ENCODE measurements at places on chromosomes 7 and 10.

DNA sequence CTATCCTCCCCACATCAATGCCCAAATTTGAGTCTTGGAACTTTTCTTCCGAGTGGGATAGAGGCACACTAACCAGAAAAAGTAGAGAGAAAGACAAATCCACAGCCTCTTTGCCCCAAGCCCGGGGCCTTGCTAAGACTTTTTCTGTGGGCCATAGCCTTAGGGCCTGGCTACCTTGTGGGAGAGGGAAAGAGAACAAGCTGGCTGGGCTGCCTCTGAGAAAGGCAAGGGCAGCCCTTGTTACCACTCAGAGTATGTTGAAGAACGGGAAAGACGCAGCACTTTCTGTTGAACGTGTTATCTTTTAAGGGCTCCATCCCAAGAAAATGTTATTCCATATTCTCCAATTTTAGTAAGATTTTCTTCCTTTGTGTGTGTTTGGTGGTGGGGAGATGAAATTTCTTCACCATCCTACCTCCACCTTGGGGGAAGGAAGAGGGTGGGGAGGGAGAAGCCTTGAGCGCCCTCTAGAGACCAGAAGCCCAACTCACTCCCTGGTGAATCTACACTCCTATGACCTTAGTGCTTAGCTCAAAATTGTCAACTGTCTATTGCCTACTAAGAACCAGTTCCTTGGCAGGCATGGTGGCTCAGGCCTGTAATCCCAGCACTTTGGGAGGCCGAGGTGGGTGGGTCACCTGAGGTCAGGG, 3.9 kb upstream of the NRF1 start:
- peak; percentile 63 for DNase-seq

DNA sequence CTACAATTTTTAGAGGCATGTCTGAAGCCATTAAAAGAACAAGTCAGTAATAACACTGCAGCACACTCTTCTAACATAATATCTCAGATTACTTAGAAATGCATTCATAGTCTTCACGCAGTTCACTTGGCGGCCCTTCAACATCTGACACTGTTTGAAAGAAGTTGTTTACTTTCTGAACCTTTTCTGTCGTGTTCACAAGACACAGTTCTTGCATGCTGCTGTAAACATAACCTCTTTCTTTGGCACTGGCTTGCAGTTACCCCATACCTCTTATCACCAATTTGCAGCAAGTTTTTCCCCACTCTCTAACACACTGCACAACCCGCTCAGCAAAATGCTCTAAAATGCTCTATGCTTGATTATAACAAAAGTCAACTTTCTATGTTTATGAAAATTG, 12.0 kb downstream of the PIP4K2A start:
- no peak for DNase-seq

GRCh38 chr10:73647875-73648651, 6.8 kb upstream of the MYOZ1 start:
- no peak for DNase-seq

DNA sequence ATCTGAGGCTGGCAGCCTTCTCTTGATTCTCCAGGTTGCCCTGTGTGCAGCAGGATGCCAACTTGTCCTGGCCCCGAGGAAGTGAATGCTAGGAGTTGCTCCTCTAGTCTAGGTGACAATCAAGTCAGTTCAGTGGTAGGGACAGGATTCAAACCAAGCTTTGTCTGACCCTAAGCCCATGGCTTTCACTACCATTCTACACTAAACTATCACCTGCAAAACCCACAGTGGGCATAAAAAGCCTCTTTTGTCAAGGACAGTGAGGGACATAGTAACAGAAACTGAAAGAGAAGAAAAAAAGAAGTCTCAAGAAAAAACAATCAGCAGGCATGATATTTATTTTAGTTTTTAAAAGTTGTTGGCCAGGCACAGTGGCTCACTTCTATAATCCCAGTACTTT, 33.5 kb downstream of the KCNMA1 start:
- no peak for DNase-seq

DNA sequence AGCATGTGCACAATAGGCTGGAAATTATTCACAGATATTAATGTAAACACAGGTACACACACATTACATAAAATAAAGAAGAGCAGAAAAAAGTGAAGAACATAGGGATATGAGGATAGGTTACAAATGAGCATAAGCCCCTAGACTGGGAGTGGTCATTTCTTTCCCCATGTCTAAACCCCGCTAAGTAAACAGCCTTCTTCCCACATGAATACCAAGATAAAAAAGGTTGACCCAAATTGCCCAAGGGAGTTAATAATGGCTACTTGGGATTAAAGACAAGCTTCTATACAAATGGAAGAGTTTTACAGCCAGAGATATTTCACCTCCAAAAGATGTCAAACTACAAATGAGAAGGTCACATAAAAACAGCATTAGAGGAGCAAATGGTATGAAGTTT, 527.1 kb upstream of the CELF2 start:
- DNase-seq: no peak

DNA sequence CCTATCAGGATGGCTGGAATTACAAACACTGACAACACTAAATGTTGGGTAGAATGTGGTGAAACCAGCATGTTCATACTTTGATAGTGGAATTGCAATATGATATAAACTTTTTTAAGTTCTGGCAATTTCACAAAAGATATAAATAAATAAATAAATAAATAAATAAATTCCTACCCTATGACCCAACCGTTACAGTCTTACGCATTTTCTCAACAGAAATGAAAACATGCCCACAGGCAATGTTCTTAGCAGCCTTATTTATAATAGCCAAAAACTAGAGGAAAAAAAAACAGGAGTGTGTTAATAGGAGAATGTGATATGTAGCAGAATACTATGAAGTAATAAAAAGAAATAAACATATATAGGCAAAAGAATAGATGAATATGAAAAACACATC, 318.9 kb downstream of the IPMK start:
- no peak for DNase-seq

GRCh38 chr7:49563693-49564378, 209.6 kb upstream of the VWC2 start:
- no peak for DNase-seq

- DNase-seq: no peak
Observed at GRCh38 chr7:121054925-121055324, 66.4 kb downstream of the CPED1 start.
